ENCODE measurements at places on chromosomes 12 and 14.
A peak's percentile ranks its signal among the peaks of the same experiment; 100 is the strongest.

- DNase-seq: peak; percentile 97
Observed at GRCh38 chr12:3928538-3929184, 55.5 kb upstream of the PARP11 start.

- peak; percentile 58 for DNase-seq
Observed at GRCh38 chr12:52260361-52261207, 13.9 kb upstream of the KRT86 start.

DNA sequence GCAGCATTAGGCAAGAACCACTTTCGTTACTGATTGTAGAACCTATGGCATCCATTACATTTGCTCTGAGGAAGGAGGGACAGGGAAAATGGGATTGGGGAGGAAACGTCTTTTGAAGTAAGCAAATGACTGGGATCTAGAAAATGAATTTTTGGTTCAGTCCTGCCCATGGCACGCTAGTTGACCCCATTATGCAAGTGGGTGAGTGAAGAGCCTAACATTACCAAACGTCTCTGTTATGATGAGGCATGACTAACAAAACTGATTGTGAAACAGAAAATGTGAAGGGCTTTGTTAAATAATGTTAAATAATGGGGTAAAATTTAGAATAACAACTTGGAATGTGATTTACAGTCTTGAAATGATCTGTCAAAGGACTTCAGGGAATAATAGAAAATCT lies 38.9 kb downstream of the CPSF2 start:
- no peak for DNase-seq

GRCh38 chr12:56197921-56198635 lies 8.8 kb upstream of the SMARCC2 start:
- no peak for DNase-seq

DNA sequence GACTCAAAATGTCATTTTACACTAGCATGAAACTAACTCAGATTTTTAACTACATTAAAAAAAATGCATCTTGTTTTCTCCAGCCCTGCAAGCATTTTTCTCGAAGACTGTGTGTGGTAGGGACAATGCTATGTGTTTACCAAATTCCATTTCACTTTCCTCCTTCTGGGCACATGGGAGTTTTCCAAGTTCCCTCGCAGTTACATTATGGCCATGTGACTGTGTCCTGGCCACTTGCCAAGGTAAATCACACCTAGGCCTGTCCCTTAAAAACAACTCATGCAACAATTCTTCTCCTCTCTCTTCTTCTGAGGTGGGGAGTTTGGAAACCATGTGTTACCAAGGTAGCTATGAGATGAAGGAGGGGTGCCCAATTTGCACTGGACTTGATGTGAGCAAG lies 108.7 kb downstream of the SYT10 start:
- DNase-seq: no peak

GRCh38 chr14:106038263-106038662 lies 511.9 kb downstream of the TMEM121 start:
- DNase-seq: no peak

- DNase-seq: no peak
Observed at GRCh38 chr12:76113800-76114757, 29.6 kb upstream of the NAP1L1 start.

DNA sequence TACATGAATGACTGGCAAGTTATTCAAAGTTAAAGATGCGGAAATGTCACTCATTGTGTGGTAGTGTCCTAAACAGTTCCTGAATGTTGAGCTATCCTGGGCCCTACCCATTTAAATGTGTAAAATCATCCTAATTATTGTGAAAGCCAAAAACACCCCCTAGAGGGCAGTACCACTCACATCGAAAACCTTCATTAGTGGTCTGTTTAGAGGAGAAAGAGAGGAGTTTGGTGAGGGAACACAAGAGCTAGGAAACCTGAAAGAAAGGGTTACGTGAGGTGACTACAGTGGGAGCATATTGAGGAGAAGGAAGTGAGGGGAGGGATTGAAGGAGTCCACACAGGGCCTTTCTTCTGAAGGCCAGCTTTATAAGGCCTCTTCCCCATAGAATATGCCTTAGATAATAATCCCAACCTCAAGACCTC lies 2.5 kb upstream of the TEP1 start:
- DNase-seq: peak; percentile 51

DNA sequence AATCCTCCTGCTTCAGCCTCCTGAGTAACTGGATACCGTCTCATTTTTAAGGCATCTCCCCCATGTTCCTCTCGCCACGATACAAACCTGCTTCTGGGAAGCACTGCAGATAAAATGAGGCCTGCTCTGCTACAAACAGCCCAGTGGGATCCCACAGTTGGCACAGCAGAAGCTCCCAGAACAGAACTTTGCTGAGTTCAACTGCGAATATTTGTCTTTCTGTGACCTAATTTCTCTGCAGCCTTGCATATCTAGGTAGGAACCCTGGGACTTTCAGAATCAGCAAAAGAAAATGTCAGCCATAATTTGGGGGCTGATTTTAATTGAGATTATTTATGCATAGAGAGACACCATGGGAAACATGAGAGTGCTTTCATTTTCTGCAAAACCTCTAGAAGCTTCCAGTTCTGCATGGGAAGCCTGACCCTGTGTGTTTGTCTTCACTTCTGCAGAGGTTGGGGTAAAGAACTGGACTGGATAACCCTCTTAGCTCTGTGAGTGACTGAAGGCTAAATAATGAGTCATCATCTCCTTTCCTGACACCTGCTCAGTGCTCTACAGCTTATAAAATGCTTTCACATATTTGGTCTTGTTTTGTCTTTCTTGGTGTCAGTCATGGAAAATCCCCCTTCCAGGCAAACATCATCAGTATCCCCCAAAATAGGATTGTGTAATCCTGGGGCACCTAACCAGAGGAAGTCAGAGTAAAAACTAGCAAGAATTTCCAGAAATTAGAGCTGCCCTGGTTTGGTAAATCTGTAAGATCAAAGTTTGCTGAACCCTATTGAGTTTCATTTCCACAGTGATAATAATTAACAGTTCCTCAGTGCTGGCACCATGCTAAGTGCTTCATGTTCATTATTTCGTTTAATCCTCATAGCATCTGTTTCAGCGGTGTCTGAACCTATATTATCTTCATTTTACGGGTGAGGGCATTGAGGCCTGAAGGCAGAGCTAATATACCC lies 185.8 kb downstream of the SLC15A4 start:
- no peak for DNase-seq

DNA sequence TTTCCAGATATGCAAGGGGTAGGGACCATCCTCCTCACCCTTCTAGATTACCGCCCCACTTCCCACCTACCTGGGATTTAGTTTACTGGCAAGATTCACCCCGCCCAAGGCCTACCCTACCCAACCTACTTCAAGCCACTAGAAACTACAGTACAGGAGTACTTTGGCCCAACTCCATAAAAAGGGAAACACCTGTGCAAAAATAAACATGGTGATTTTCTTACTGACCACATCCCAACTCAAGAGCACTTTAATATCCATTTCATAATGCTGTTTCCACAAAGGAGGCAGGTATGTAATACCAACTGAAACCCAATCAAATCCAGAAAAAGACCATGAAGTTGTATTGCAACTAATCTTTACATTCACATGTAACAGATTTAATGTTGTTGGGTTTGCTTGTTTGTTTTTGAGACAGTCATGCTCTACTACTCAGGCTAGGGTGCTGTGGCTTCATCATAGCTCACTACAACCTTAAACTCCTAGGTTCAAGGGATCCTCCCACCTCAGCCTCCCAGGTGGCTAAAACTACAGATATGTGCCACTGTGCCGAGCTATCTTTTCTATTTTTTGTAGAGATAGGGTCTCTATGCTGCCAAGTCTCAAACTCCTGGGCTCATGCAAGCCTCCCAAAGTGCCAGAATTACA lies 41.7 kb upstream of the RAP1B start:
- no peak for DNase-seq

DNA sequence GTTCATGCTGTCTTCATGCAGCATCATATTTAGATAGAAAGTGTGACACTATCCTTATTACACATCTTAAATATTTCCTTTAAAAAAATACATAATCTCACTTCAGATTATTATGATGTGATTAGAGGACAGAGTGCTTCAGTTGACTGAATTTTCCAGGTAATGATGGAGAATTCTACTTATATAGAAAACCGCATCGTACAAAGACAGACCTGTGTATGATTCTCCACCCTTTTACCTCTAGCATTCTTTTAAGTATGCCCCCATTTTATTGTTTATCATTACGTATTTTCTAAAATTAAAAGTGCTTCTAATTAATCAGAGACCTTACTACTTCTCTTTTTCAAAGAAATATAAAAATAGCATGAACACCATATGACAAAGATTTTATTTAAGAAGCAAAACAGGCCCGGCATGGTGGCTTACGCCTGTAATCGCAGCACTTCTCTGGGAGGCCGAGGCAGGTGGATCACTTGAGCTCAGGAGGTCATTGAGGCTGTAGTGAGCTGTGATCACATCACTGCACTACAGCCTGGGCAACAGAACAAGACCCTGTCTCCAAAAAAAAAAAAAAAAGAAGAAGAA lies 13.9 kb downstream of the RPS6KA5 start:
- no peak for DNase-seq

- DNase-seq: no peak
Observed at GRCh38 chr12:80655751-80656150, 51.7 kb upstream of the MYF6 start.

DNA sequence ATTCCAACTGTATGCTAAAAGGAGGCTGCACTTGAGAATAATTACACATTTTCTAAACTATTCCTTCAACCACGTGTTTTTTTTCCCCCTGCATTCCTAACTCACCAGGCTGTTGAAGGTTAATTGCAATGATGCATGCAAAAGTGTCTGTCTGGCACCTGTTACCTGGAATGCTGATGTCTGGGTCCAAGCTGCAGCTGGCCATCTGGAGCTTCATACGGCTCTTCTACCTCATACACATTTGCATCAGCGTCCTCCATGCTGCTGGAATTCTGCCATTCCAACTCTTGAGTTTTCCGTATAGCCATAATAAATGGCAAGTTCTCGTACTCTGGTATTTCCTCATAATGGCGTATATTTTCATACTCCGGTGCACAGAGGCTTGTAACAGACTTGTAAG lies 8.6 kb downstream of the FGD6 start:
- no peak for DNase-seq

DNA sequence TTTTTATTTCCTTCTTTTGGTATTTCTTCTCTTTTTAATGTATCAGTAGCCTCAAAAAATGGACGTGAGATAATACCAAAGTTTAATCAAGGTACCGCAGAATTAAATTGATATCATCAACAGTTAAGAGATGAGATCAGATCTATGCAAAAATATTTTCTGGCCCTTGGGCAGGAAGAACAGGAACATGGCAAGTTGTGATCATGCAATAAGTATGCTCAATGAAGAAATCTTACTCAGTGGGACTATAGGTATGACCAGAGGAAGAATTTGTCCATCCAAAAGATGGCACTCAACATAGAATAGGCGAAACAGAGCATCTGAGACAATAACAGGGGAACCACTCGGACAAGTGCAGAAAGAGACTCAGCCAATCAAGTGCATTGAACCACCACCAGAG lies 914 bp upstream of the GARIN2 start:
- DNase-seq: no peak

DNA sequence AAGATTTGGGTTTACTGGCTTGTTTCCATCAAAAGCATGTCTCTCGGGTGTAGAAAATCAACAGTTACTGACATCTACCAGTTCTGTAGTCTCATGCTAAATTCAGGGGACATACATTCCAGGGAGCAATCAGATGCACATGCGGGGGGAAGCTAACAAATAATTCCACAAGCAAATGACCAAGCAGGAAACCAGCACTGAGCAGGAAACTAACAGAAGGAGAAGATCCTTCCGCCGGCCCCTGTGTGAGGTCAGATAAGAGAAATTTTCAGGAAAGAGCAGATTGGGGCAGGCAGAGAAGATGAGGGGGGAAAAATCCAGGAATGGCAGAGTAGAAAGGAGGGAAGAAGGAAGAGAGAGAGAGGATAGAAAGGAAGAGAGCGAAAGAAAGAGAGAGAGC lies 127.6 kb upstream of the TMCC3 start:
- no peak for DNase-seq

Measured in tongue (tissue), 3 donors.